Activated CD4-positive, alpha-beta memory T cell treated with anti-CD3 and anti-CD28 coated beads, Interleukin-2, amount 10 ng/mL, durations not matched to agents 7 days and 5 days (primary cell): ENCODE measurements at places on chromosomes 7 and 10. TPM values are rescaled to one million over a fixed set of nuclear protein-coding genes. Genes with fewer than 3 reads are reported as not detected.

KCNH2 gene
- 0.15 TPM for total RNA-seq

NEURL1 gene
- total RNA-seq: 0.98 TPM

HHEX gene
- total RNA-seq: 0.23 TPM

GRCh38 chr10:31708474-31708873 is 220.2 kb downstream of the ARHGAP12 start:
- DNase-seq: no peak
- H3K4me1 ChIP-seq: peaks cover 32% of the 10 kb centered on the region
- no peak overlapping the region for H3K4me3 ChIP-seq
- H3K27ac ChIP-seq: no peak overlapping the region
- H3K36me3 ChIP-seq: peaks cover 10% of the 10 kb centered on the region
- peaks cover 3% of the 10 kb centered on the region for H3K27me3 ChIP-seq

- H3K27me3 ChIP-seq: no peaks in the 10 kb centered on the region
- DNase-seq: no peak
- peak overlapping the region; percentile 99 for H3K4me3 ChIP-seq
- H3K27ac ChIP-seq: peak overlapping the region; percentile 97
- H3K4me1 ChIP-seq: peaks cover 81% of the 10 kb centered on the region
Measured at GRCh38 chr10:72328045-72328828, 26.5 kb downstream of the DNAJB12 start.

DNA sequence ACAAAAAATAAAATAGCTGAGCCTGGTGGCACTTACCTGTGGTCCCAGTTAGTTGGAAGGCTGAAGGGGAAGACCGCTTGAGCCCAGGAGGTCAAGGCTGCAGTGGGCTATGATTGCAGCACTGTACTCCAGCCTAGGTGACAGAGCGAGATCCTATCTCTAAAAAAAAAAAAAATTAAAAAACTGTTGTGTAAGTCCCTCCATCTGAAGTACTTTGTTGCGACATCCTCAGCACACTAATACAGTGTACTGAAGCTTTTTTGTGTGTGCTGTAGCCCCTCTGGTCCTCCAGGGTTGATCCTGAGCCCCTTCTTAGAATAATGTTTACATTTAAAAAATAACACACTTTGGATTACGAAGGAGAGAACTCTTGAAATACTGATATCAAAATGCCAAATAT is 71.3 kb downstream of the PFKFB3 start:
- no peak for DNase-seq
- peaks cover 18% of the 10 kb centered on the region for H3K36me3 ChIP-seq
- H3K4me1 ChIP-seq: peaks cover 72% of the 10 kb centered on the region
- no peaks in the 10 kb centered on the region for H3K27me3 ChIP-seq
- H3K27ac ChIP-seq: peak overlapping the region; percentile 14

DNA sequence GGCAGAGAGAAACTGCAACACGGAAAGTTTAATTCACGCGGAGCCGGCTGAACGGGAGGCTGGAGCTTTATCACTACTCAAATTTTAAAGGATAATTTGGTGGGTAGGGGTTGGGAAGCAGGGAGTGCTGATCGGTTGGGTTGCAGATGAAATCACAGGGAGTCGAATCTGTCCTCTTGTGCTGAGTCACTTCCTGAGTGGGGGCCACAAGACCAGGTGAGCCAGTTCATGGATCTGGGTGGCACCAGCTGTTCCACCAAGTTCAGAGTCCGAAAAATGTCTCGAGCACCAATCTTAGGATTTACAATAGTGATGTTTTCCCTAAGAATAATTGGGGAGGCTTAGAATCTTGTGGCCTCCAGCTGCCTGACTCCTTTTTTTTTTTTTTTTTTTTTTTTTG is 3.6 kb upstream of the PRAP1 start:
- no peaks in the 10 kb centered on the region for H3K36me3 ChIP-seq
- H3K4me3 ChIP-seq: no peak overlapping the region
- H3K27ac ChIP-seq: no peak overlapping the region
- H3K27me3 ChIP-seq: peaks cover 15% of the 10 kb centered on the region
